Mesothelial cell of epicardium (in vitro differentiated cells): ENCODE measurements at places on chromosomes 6 and 20. TPM values are rescaled to one million over a fixed set of nuclear protein-coding genes. Genes with fewer than 3 reads are reported as not detected.

GRCh38 chr6:102907181-102907580 lies 1513.7 kb downstream of the GRIK2 start:
- no peaks in the 10 kb centered on the region for H3K4me1 ChIP-seq
- no peaks in the 10 kb centered on the region for H3K36me3 ChIP-seq
- H3K27ac ChIP-seq: no peak overlapping the region
- DNase-seq: no peak

DNA sequence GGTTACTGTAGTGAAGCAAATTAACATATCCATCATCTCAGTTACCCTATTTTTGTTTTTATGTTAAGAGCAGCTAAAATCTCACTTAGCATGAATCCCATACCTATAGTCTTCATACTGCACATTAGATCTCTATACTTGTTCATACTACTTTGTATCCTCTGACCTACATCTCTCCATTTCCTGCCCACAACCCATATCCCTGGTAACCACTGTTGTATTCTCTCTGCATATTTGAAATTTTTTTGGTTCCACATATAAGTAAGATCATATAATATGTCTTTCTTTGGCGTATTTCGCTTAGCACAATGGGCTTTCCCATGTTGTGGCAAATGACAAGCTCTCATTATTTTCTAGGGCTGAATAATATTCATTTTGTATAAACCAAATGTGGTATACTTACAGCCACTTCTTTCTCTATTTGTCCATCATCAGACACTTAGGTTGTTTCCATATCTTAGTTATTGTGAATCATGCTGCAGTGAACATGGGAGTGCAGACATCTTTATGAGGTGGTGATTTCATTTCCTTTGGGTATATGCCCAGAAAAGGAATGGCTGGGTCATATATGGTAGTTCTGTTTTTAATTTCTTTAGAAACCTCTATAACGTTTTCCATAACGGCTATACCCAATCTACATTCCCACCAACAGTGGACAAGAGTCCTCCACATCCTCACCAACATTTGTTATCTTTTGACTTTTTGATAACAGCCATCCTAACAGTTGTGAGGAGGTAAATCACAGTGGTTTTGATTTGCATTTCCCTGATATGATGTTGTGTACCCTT lies 39.8 kb downstream of the BACH2 start:
- DNase-seq: no peak
- no peak overlapping the region for H3K4me3 ChIP-seq
- no peaks in the 10 kb centered on the region for H3K27me3 ChIP-seq
- H3K4me1 ChIP-seq: peaks cover 19% of the 10 kb centered on the region
- no peak overlapping the region for H3K27ac ChIP-seq
- H3K36me3 ChIP-seq: peaks cover 46% of the 10 kb centered on the region

The GPR6 gene
- not detected in 3 replicates for total RNA-seq

GRCh38 chr6:157864185-157864761 lies 41.2 kb downstream of the SNX9 start:
- DNase-seq: no peak
- peaks cover 34% of the 10 kb centered on the region for H3K4me1 ChIP-seq
- no peak overlapping the region for H3K4me3 ChIP-seq

The SEL1L2 gene
- total RNA-seq: not detected in 3 replicates

The IYD gene
- not detected in 3 replicates for total RNA-seq

The TMEM239 gene
- total RNA-seq: not detected in 3 replicates

GRCh38 chr6:16800341-16800740 lies 39.1 kb upstream of the ATXN1 start:
- H3K27ac ChIP-seq: no peak overlapping the region
- H3K27me3 ChIP-seq: no peaks in the 10 kb centered on the region
- H3K4me1 ChIP-seq: peaks cover 48% of the 10 kb centered on the region
- no peak overlapping the region for H3K4me3 ChIP-seq
- H3K36me3 ChIP-seq: no peaks in the 10 kb centered on the region
- DNase-seq: no peak

The GGTLC1 gene
- total RNA-seq: not detected in 3 replicates

GRCh38 chr6:55980627-55981211 lies 105.3 kb upstream of the BMP5 start:
- no peak overlapping the region for H3K27ac ChIP-seq
- peaks cover 11% of the 10 kb centered on the region for H3K4me1 ChIP-seq
- H3K36me3 ChIP-seq: peaks cover 1% of the 10 kb centered on the region
- no peak overlapping the region for H3K4me3 ChIP-seq

DNA sequence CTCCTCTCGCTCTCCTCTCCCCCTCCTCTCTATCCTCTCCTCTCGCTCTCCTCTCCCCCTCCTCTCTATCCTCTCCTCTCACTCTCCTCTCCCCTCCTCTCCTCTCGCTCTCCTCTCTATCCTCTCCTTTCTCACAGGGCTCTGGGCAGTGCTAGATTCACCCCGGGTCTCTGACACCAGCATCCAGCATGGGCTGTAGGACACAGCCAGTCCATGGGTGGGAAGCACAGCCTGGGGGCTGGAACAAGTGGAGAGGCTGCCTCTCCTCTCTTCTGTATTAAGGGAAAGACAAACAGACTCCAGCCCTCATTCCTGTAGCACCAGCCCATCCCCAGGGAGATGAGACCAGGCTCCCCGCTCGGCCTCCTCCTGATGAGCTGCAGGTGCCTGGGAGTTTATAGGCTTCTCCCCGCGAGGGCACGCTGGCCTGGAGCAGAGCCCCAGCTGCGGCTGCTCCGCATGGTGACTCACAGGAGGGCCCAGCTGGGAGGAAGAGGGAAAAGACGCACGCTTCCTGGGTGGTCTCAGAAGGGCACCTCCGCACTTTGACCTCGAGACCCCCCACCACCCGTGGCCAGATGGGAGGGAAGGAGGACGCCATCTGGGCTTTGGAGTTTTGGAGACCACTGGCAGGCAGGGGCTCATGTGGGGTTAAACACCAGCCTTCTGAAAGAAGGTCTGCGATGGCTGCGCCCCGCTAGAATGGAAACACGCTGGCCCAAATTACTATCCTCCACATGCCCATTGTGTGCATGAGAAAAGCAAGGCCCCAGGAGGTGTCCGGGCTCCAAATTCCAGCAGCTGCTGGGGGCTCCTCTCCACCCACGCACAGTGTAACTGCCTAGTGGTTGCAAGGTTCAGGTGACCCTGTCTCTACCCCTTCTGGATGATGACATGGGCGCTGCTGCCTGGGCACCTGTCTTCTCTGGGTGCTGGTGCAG lies 68.0 kb downstream of the BMP7 start:
- no peak overlapping the region for H3K27ac ChIP-seq
- peaks cover 4% of the 10 kb centered on the region for H3K36me3 ChIP-seq
- H3K4me1 ChIP-seq: peaks cover 10% of the 10 kb centered on the region
- no peak for DNase-seq
- H3K4me3 ChIP-seq: no peak overlapping the region

DNA sequence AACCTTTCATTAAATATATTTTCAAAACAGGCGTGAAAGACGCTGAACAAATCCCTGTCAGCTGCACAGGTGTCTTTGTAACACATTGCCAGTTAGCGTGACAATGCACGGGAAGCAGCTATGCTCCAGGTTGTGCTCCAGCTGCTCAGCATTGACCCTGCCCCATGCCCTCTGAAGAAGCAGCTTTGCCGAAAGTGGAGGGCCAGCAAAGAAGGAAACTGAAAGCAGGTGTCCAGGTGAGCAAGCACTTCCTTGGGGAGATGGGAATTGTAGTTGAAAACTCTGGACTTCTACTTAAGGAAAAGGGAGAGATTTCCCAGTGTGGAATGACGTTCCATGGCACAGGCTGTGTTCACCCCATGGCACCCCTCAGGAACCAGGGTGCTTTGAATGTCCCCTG lies 125.7 kb downstream of the TTLL2 start:
- H3K27ac ChIP-seq: no peak overlapping the region
- no peaks in the 10 kb centered on the region for H3K4me1 ChIP-seq
- no peaks in the 10 kb centered on the region for H3K36me3 ChIP-seq
- no peak for DNase-seq
- no peak overlapping the region for H3K4me3 ChIP-seq

DNA sequence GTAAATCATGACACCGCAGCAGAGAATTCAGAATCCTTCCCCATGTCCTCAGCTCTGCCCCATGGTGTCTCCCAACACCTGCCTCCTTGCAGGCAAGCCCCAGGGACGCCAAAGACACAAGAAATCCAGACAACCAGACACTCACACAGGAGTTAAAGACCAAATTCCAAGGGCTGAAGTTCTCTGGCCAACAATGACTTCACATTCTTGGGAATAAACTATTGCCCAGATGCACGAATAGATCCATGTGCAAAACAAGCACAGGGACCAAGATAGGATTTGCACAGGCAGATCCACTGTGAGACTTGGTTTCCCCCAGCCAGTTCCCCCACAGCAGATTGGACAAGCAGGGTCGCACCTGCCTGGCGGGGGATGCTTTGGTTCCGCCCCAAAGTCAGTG lies 246.7 kb downstream of the SOD2 start:
- H3K27me3 ChIP-seq: peaks cover 29% of the 10 kb centered on the region
- H3K4me3 ChIP-seq: no peak overlapping the region
- H3K36me3 ChIP-seq: no peaks in the 10 kb centered on the region
- H3K4me1 ChIP-seq: no peaks in the 10 kb centered on the region
- no peak for DNase-seq
- H3K27ac ChIP-seq: no peak overlapping the region

GRCh38 chr6:1593958-1594314 lies 15.8 kb upstream of the FOXC1 start:
- peaks cover 25% of the 10 kb centered on the region for H3K4me1 ChIP-seq
- peaks cover 54% of the 10 kb centered on the region for H3K27me3 ChIP-seq
- peak; percentile 34 for DNase-seq
- H3K36me3 ChIP-seq: no peaks in the 10 kb centered on the region
- H3K27ac ChIP-seq: no peak overlapping the region

The GRIK2 gene
- total RNA-seq: 2.9 to 4.1 TPM (median 3.2 TPM) in 3 replicates

DNA sequence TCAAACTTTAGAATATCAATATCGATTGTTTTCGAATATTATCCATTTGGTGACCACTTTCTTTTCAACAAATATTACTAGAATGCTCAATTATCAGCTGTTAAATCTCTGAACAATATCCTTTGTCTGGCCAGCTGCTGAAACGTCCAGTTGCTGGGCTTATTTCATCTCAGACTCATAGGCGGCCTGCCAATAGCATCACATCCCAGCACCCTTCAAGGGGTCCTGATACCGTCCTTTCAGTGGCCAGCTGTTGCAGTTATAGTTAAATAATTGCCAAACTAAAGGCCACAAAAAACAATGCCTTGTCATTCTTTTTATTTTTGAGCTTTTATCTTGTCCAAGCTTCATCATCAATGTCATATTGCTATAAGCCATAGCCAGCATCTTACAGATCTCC lies 1006.8 kb upstream of the MANEA start:
- H3K36me3 ChIP-seq: no peaks in the 10 kb centered on the region
- no peak for DNase-seq
- no peak overlapping the region for H3K27ac ChIP-seq
- H3K27me3 ChIP-seq: no peaks in the 10 kb centered on the region

DNA sequence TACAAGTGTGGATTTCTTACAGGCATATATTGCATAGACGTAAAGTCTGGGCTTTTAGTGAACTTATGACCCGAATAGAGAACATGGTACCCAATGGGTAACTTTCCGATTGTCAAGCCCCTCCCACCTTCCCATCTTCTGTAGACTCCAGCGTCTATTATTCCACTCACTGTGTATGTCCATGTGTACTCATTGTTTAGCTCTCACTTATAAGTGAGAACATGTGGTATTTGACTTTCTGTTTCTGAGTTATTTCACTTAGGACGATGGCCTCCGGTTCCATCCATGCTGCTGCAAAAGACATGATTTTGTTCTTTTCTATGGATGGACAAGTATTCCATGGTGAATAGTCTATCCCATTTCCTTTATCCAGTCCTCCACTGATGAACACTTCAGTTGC lies 306.4 kb downstream of the CD83 start:
- no peak for DNase-seq
- H3K4me3 ChIP-seq: no peak overlapping the region
- H3K27me3 ChIP-seq: peaks cover 8% of the 10 kb centered on the region
- no peaks in the 10 kb centered on the region for H3K36me3 ChIP-seq
- H3K4me1 ChIP-seq: peaks cover 1% of the 10 kb centered on the region
- no peak overlapping the region for H3K27ac ChIP-seq

DNA sequence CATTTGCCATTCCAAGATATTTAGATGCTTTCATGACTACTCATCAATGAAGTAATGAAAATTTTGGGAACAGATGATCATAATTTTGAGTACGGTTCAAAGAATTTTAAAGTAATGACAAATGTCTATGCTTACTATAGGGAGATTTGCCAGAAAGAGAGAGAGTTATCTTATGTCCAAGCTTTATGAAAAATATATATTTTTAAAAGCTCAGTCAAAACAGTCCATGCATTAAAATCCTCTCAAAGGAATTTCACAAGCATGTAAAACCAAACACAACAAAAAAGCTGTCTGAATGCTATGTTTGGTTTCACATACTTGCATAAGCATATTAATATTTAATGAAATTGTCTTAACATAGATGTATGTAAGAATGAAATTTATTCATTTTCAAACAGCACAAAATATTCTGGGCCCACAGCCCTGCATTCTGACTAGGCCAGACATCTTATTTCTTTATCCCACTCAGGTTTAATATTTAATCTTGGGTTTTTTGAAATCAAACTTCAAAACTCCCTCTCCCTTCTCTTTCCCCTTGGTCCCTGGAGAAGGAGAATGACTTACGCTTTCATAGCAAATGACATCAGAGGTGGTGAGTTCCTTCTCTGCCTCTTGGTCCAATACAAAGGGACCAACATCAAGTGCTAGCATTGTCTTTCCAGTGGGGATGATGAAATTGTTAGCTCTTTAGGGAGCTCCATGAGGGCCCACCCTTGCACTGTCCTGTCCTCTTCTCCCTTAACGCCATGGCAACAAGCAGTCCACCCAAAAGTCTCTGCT lies 94.2 kb downstream of the ADAT2 start:
- no peak overlapping the region for H3K4me3 ChIP-seq
- H3K4me1 ChIP-seq: peaks cover 6% of the 10 kb centered on the region
- no peaks in the 10 kb centered on the region for H3K27me3 ChIP-seq
- no peak overlapping the region for H3K27ac ChIP-seq
- H3K36me3 ChIP-seq: peaks cover 6% of the 10 kb centered on the region

The TUBB2A gene
- 21.5 to 25.5 TPM (median 24.3 TPM) in 3 replicates for total RNA-seq

GRCh38 chr6:34986845-34987246 lies 97.8 kb downstream of the ANKS1A start:
- peaks cover 2% of the 10 kb centered on the region for H3K4me1 ChIP-seq
- no peak overlapping the region for H3K27ac ChIP-seq
- H3K4me3 ChIP-seq: no peak overlapping the region

DNA sequence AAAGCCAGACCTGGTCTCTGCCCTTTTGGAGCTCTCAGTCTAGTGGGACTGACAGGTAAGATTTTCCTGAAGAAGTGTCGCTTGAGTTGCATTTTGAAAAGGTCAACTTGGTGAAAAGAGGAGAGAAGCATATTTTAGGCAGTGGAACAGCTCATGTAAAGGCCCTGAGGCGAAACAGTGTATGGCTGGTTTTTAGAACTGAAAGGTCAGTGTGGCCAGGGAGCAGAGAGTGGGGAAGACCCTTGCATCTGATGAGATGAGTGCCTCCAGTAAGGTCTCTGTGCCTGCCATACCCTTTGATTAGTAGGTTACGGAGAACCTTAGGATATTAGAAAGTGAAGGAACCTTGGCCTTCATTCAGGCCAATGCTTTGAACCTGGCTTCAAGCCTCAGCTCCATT lies 55.9 kb upstream of the SAYSD1 start:
- H3K36me3 ChIP-seq: no peaks in the 10 kb centered on the region
- H3K27me3 ChIP-seq: peaks cover 18% of the 10 kb centered on the region
- H3K4me3 ChIP-seq: no peak overlapping the region
- no peak for DNase-seq
- H3K27ac ChIP-seq: no peak overlapping the region
- no peaks in the 10 kb centered on the region for H3K4me1 ChIP-seq

- H3K27me3 ChIP-seq: no peaks in the 10 kb centered on the region
- H3K36me3 ChIP-seq: peaks cover 15% of the 10 kb centered on the region
- no peak for DNase-seq
Measured at GRCh38 chr20:35560541-35560940, 18.7 kb downstream of the ERGIC3 start.

The MTFR2 gene
- total RNA-seq: 1.7 to 2.2 TPM (median 2.0 TPM) in 3 replicates
